ENCODE measurements at places on chromosomes 4 and X. TPM values are rescaled to one million over a fixed set of nuclear protein-coding genes. Genes with fewer than 3 reads are reported as not detected.

The SASH3 gene
- 129 TPM for total RNA-seq

DNA sequence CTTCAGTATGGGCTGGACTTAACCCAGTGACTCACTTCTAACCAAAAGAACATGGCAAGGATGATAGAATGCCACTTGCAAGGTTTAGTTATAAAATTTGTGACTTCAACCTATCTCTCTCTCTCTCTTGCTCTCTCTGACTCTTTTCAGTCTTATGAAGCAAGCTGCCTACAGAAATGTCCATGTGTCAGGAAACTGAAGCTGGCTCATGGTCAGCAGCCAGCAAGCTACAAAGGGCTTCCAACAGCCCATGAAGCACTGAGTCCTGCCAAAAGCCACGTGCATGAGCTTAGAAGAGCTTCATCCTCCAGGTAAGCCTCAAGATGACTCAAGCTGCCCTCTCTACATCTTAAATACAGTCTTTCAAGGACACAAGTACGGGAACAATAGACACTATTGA lies 100.3 kb downstream of the HS3ST1 start:
- H3K36me3 ChIP-seq, result no peaks in the 10 kb centered on the region
- no peak for DNase-seq
- H3K4me3 ChIP-seq, result no peak overlapping the region
- H3K4me1 ChIP-seq, result no peaks in the 10 kb centered on the region
- no peak overlapping the region for H3K27ac ChIP-seq

The FUNDC1 gene
- total RNA-seq, result 12.5 TPM

- no peak overlapping the region for H3K4me3 ChIP-seq
- H3K4me1 ChIP-seq, result no peaks in the 10 kb centered on the region
- DNase-seq, result no peak
- no peaks in the 10 kb centered on the region for H3K36me3 ChIP-seq
- no peak overlapping the region for H3K27ac ChIP-seq
- peaks cover 2% of the 10 kb centered on the region for H3K27me3 ChIP-seq
These were observed 33.0 kb downstream of the MTHFD2L start for GRCh38 chr4:74190919-74191397.

The IL9R gene
- total RNA-seq, result 5.3 TPM

The CCKAR gene
- total RNA-seq, result not detected

DNA sequence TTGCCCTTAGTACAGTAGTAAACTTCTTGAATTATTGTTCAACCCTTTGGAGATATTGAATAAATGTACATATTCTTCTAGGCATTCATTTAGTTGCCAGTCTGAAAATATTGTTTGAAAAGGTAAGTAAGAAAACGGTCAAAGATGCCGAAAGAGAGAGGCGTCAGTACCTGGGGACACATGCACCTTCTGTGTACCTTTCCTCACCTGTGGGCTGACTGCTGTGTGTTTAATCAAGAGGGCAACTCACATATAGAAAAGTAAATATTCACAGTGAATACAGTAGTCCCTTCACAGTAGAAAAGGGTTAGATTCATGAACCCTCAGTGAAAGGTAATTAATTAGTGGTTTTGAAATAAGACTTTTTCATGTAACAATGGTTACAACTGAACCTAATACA lies 6.9 kb downstream of the ANXA10 start:
- H3K27ac ChIP-seq, result no peak overlapping the region
- no peak overlapping the region for H3K4me3 ChIP-seq
- H3K36me3 ChIP-seq, result no peaks in the 10 kb centered on the region
- no peaks in the 10 kb centered on the region for H3K4me1 ChIP-seq
- no peak for DNase-seq
- H3K27me3 ChIP-seq, result peaks cover 2% of the 10 kb centered on the region

The OFD1 gene
- total RNA-seq, result 21.9 TPM

The DCAF12L2 gene
- total RNA-seq, result not detected

DNA sequence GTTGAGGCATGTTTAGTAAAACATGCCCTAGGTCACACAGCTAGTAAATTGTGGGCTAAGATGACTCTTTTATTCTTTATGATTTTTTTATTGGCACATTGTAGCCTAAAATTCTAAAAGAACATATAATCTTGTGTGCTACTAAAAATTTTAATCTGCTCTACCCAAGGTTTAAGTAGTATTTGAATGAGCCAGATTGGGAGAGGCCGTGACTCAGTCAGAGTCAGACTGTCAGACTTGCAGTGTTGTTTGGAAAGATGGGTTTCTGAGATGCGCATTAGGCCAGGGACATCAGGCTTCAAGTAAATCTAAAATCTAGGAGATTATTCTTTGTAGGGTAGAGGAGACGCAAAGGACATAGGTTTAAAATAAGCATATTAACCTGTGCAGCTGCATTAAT lies 30.7 kb upstream of the TMPRSS11E start:
- no peak overlapping the region for H3K27ac ChIP-seq
- no peaks in the 10 kb centered on the region for H3K36me3 ChIP-seq
- no peak overlapping the region for H3K4me3 ChIP-seq
- H3K4me1 ChIP-seq, result no peaks in the 10 kb centered on the region

GRCh38 chr4:123133397-123134050 lies 211.1 kb upstream of the NUDT6 start:
- H3K27me3 ChIP-seq, result no peaks in the 10 kb centered on the region
- H3K36me3 ChIP-seq, result peaks cover 1% of the 10 kb centered on the region
- no peak overlapping the region for H3K27ac ChIP-seq
- DNase-seq, result no peak

DNA sequence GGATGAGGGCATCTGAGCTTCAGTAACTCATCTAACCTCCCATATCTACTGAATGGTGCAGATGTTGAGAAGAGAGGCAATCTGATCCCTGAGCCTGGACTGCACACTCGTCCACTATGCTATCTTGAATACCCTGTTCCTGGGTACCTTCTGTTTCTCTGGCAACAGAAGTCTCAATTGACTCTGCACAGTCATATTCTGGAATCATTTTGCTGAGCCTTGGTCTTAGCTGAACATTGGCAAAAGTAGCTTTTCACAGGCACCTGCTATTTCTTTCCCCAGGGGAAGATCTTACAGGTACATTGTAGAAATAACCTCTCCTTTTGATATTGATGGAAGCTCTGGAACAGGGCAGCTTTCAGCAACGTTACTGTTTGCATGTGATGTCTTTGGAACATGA lies 161.5 kb upstream of the GPR101 start:
- H3K36me3 ChIP-seq, result no peaks in the 10 kb centered on the region
- peaks cover 7% of the 10 kb centered on the region for H3K27me3 ChIP-seq
- DNase-seq, result no peak
- H3K4me3 ChIP-seq, result no peak overlapping the region
- H3K4me1 ChIP-seq, result no peaks in the 10 kb centered on the region

GRCh38 chr4:1055721-1056590 lies 44.5 kb downstream of the FGFRL1 start:
- peak overlapping the region; percentile 61 for H3K4me3 ChIP-seq
- peak; percentile 73 for DNase-seq
- H3K4me1 ChIP-seq, result peaks cover 9% of the 10 kb centered on the region
- H3K27me3 ChIP-seq, result peaks cover 14% of the 10 kb centered on the region
- H3K27ac ChIP-seq, result peak overlapping the region; percentile 52
- no peaks in the 10 kb centered on the region for H3K36me3 ChIP-seq

DNA sequence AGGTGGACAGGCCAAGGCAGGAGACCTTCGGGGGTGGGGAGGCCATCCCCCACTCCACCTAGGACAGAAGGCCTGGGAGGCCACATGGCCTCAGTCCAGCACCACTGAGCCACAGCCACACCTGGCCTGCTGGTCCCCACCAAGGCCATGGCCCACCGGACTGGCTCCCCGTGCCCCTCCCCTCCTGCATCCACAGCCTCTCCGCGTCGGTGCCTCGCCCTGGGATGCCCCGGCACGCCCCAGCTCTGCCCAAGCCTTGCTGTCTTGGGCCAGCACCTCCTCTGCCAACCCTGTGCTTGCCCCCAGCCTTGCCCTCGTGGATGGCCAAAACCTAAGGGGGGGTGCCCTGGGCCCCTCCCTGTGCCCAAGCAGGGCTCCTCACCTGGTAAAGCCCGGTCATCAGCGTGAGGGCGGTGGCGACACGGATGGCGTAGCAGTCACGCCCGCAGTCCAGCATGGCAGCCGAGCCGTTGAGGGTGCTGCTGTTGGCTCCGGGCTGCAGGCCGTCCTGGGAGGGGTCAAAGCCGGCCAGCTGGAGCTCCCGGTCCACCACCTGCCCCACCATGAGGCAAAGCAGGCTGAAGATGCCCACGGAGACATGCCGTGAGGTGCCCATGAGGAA lies 2.3 kb downstream of the SLC26A1 start:
- H3K27me3 ChIP-seq, result peaks cover 3% of the 10 kb centered on the region
- H3K4me3 ChIP-seq, result no peak overlapping the region
- no peak overlapping the region for H3K27ac ChIP-seq

DNA sequence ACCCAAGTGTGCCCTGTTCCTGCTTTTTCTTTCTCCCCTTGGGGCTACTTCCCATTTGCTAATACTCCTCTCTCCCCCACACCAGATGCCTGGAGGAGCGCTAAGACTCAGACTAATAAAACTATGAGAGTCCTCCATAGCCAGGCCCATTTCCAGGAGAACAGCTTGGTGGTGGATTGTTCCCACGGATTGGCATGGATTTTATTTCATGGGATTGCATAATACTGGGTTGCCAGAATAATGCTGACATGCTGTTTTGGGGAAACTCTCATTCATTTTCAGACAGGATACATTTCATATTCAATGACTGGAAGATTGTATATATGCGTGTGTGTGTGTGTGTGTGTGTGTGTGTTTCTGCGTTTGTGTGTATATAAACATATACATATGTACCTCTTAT lies 447.5 kb upstream of the PITX2 start:
- H3K4me1 ChIP-seq, result no peaks in the 10 kb centered on the region
- no peak overlapping the region for H3K4me3 ChIP-seq
- DNase-seq, result no peak
- H3K27ac ChIP-seq, result no peak overlapping the region
- no peaks in the 10 kb centered on the region for H3K36me3 ChIP-seq
- no peaks in the 10 kb centered on the region for H3K27me3 ChIP-seq

DNA sequence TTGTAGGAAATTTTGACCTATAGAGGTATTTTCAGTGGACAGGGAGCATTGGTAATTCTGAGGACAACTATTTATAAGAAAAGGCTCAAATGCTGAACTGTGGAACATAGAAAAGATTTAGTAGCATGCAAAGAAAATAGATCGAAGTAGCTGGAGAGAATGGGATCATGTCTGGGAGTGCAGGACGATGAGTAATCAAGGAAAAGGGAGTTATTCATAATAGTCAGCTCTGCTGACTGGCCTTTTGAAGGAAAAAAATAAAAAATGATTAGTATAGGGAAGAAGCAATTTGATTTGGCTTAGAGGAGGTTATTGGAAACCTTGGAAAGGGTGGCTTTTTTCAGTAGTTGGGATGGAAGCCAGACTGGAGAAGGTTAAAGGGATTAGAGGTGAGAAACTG lies 22.9 kb upstream of the ANK2 start:
- no peaks in the 10 kb centered on the region for H3K4me1 ChIP-seq
- H3K36me3 ChIP-seq, result no peaks in the 10 kb centered on the region
- peaks cover 3% of the 10 kb centered on the region for H3K27me3 ChIP-seq
- H3K4me3 ChIP-seq, result no peak overlapping the region
- H3K27ac ChIP-seq, result no peak overlapping the region

GRCh38 chr4:104494822-104495559 lies at the start of gene CXXC4:
CXXC4 (minus strand) TSS chr4:104494894; CDS start chr4:104491802, 3,092 bp downstream.
- H3K4me1 ChIP-seq, result peaks cover 18% of the 10 kb centered on the region
- peak within 1 kb of the TSS; percentile 48 for H3K4me3 ChIP-seq
- H3K27ac ChIP-seq, result no peak within 1 kb of the TSS
- H3K36me3 ChIP-seq, result peaks cover 4% of the 10 kb centered on the region

DNA sequence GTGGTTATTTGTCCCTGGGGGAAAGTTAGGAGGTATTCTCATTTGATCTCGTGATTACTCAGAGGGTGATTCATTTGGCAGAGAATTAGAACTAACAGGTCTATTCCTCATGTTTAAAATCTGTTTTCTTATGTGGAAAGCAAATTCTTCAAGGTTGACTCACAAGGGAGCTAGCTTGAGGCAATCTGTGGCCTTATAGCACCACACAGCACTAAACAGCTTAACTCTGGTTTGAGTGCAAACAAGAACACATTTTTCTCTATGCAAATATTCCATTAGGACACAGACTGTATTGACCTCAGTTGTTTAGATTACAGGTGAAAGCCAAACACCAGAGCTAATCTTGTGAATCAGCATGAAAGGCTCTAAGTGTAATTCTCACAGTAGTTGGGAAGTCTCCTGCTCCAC lies 694.4 kb upstream of the POU3F4 start:
- no peaks in the 10 kb centered on the region for H3K36me3 ChIP-seq
- no peak overlapping the region for H3K27ac ChIP-seq
- no peaks in the 10 kb centered on the region for H3K4me1 ChIP-seq
- H3K4me3 ChIP-seq, result no peak overlapping the region

GRCh38 chr4:90118527-90119195 lies 8.5 kb upstream of the CCSER1 start:
- no peaks in the 10 kb centered on the region for H3K4me1 ChIP-seq
- no peaks in the 10 kb centered on the region for H3K36me3 ChIP-seq
- H3K27me3 ChIP-seq, result no peaks in the 10 kb centered on the region
- H3K27ac ChIP-seq, result no peak overlapping the region
- H3K4me3 ChIP-seq, result no peak overlapping the region
- no peak for DNase-seq

- peak overlapping the region; percentile 83 for H3K4me3 ChIP-seq
- H3K4me1 ChIP-seq, result peaks cover 21% of the 10 kb centered on the region
- H3K27me3 ChIP-seq, result peaks cover 39% of the 10 kb centered on the region
- H3K27ac ChIP-seq, result no peak overlapping the region
These were observed 648 bp downstream of the SYNPO2 start for GRCh38 chr4:118889312-118889691.

- no peak for DNase-seq
- H3K27me3 ChIP-seq, result peaks cover 8% of the 10 kb centered on the region
- no peaks in the 10 kb centered on the region for H3K36me3 ChIP-seq
- no peak overlapping the region for H3K4me3 ChIP-seq
- no peaks in the 10 kb centered on the region for H3K4me1 ChIP-seq
- no peak overlapping the region for H3K27ac ChIP-seq
These were observed 41.6 kb downstream of the AFM start for GRCh38 chr4:73523126-73523525.

- H3K4me3 ChIP-seq, result no peak overlapping the region
- no peaks in the 10 kb centered on the region for H3K4me1 ChIP-seq
- H3K36me3 ChIP-seq, result no peaks in the 10 kb centered on the region
- H3K27me3 ChIP-seq, result no peaks in the 10 kb centered on the region
- DNase-seq, result no peak
These were observed 2282.6 kb downstream of the ARAP2 start for GRCh38 chr4:33961761-33962160.

Data from activated T-helper 1 cell treated with anti-CD3 and anti-CD28 coated beads, Interleukin-12 subunit alpha, Interleukin-12 subunit beta, Interleukin-2, Interleukin-4 antibody, amounts not matched to agents 30 ng/mL and 10 ng/mL and 1 ng/mL, durations not matched to agents 14 hours and 24 hours and 36 hours (primary cell).